ENCODE measurements at places on chromosomes 1 and 21.

DNA sequence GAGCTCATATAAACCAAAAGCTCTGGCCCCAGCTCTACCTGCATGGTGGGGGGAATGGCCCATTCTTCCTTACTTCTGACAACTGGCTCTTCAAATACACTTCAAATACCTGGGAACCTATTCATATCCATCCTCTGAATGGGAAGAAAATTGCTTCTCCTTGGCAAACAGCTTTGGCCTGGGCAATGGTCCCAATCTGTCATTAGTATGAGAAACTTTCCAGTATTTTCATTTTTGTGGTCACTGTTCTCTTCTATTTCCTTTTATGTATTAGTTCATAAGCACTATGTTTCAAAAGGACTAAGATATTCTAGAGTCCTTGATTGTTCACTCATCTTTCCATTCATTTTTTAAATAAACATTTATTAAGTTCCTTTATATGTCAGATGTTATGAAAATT is 5.2 kb upstream of the HSD3B2 start:
- no peak for DNase-seq

DNA sequence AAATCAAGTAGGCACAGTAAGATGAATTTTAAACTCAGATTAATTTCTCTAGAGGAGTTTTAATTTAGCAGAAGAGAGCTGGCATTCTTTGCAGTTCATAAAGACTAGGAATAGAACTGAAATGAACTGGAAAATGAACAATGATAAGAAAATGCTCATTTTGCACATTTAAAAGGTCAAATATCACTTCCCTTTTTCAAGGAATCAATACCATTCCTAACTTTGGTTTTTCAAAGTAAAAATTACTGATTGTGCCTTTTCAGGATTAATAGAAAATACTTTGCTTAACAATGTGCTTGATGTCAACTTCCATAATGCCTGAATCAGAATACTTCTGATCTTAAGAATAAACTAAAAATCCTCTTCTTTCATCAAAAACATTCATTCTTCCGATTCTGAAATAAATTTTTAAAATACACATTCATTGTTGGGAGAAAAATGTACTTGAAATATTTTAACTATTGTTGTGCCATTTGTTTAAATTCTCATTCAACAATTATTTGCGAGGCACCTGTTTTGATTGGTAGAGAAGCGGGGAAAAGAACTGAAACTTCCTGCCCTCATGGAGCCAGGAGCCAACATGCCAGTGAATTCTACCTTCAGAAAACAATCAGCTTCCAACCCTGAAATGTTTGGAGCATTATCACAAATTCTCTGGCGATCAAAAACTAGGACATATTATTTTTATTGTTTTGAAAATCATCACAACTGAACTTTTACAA is 2.1 kb downstream of the SCAF4 start:
- no peak for DNase-seq

GRCh38 chr1:182561456-182561855 is 27.6 kb downstream of the RNASEL start:
- no peak for DNase-seq

- DNase-seq, result no peak
These were observed 51.4 kb upstream of the GJA8 start for GRCh38 chr1:147851149-147851548.

DNA sequence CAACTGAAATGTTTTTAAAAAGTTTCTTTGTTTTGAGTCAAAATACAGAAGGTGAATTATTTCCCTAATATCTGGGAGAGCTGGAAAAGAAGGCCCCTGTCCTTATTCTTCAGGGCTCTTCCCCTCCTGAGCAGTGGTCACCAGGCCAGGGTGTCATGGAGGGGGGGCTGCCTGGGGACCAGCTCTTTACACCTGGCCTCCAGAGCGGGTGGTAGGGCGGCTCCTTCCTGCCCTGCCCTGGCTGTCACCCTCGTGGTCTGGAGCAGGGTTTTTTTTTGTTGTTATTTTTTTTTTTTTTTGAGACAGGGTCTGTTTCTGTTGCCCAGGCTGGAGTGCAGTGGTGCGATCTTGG is 6.6 kb downstream of the SKI start:
- no peak for DNase-seq

- no peak for DNase-seq
These were observed 64.6 kb upstream of the TARBP1 start for GRCh38 chr1:234543442-234544086.

DNA sequence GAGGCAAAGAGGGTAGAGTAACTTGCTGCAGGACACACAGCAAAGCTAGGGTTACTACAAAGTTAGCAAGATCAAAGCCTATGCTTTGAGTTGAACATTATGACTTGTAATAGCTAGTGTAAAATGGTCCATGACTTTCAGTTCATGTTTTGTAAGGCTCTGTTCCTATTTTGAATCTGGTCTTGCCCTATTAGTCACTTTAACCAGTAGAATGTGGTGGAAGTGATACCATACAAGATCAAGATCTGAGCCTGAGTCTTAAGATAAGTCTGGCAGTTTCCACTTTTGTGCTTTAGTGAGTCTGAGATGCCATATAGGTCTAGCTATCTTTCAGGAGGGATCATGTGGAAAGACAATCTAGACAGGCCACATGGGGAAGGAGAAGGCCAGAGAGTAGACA is 282.1 kb upstream of the BRINP3 start:
- DNase-seq, result peak; percentile 86

DNA sequence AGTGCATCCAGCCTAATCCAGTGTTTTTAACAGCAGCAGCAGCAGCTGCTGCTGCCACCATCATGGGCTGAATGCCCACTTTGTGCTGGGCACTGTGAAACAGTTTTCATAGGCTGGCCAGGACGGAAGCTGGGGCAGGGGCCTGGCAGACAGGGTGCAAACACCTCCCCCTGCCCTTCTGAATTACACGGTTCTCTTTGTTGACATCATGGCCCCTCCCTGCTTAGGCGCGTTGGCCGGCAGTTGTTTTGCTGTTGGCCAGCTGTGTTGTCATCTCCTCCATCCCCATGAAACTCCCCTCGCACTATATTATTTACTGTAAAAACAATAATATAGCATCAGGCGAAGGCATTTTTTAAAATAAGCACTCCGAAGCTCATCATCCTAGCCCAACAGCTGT is 33.1 kb downstream of the PTPRU start:
- DNase-seq, result no peak

- no peak for DNase-seq
These were observed 6.4 kb upstream of the E2F2 start for GRCh38 chr1:23537296-23537973.

DNA sequence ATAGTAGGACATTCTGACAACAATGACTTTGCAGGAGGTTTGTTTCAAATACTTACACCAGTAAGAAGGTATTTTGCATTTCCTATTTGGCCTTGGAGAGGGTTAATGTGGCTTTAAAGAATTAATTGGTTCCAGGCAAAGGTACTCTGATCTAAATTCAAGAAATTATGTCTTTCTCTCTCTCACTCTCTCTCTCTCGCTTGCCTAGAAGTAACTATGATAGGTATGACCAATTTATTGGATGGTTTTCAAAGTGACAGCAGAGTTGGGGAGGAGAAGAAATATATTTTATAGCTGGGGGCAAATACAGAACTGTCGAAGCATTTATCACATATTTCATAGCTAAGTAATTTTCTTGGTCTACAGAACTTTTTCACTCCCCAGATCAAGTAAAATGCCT is 116.0 kb downstream of the ATP6V1G3 start:
- no peak for DNase-seq

- no peak for DNase-seq
These were observed 67.4 kb downstream of the LUZP1 start for GRCh38 chr1:23101101-23101827.

GRCh38 chr1:212366901-212367300 is 47.8 kb downstream of the PACC1 start:
- DNase-seq, result no peak

All from SIG-M5 (cell line).